ENCODE measurements at places on chromosomes 11 and 22. TPM values are rescaled to one million over a fixed set of nuclear protein-coding genes. Genes with fewer than 3 reads are reported as not detected.

DNA sequence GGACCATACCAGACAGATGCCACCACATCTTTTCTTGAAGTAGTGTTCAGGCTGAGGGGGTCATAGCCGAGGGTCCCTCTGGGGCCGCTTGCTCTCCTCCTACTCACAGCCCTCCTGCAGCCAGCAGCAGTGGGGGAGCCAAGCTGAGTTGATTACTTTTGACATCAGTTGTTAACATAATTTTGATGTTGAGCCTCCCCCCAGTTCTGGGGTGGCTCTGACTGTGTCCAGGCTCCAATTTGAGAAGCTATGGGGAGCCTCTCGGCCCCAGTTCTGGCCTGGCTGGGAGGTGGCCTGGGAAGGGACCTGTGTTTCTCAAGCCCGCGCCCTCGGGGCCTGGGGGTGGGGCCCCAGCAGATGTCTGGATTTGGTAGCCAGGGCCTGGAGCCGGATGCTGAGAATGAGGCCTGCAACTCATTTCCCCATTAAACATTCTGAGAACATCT is 47.9 kb downstream of the KCNQ1OT1 start:
- no peak for DNase-seq

DNA sequence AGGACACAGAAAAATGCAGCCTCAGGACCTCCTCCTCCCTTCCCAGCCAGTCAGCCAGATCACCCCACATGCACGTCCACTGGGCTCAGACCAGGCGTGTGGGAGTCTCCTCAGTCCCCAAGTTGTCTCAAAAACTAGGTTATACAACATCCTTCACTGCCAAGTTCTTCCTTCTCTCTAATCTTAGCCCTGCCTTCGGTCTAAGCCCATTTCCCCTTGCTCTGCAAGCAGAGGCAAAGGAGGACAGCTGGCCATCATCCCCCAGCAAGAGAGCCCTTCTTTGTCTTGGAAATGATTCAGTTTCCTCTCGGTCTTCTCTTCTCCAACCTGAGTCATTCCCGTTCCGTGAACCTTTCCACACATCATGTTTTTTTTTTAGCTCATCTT is 14.0 kb upstream of the NRGN start:
- DNase-seq: no peak

NCAPH2 gene
- total RNA-seq: 33.4 TPM

GRCh38 chr11:116990061-116990473 is 108.2 kb downstream of the SIK3 start:
- DNase-seq: no peak

TPBGL gene
- total RNA-seq: 0.12 TPM

DNA sequence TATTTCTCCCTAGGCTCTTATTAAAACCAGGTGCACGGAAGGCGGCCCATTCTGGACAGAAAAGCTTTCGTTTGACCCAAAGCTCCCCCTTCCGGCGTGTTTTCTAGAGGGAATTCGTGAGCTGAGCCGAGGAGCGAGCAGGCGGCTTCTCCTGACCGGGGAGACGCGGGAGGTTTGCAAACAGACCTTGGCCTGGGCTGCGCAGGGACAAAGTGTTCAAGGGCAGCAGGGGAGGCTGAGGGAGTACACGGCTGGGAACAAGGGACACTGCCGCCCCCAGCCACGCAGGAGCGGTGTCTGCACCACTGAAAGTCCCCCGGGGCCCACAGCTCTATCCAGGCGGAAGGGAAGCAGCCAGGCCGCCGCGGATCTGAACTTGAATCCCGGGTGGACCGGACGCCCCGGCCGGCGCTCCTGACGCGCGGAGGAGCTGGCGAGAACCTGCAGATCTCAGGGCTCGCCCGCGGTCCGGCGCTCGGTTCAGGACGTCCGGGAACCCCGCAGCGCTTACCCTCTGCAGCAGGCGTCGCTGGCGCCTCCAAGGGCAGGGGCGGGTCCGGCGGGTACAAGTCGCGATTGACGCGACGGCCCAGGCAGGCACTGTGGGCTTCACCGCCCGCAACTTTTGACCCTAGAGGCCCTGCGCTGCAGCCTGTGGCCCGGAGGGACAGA is 101.9 kb downstream of the WT1 start:
- peak; percentile 73 for DNase-seq

GRCh38 chr22:38189104-38189503 is 7.5 kb upstream of the PLA2G6 start:
- no peak for DNase-seq

- no peak for DNase-seq
These were observed 429 bp downstream of the VEGFB start for GRCh38 chr11:64234647-64235379.

GPR83 gene
- total RNA-seq: not detected

PDE2A gene
- 34.2 TPM for total RNA-seq

- DNase-seq: peak; percentile 79
These were observed 197.2 kb upstream of the PITPNB start for GRCh38 chr22:28116219-28116673.

DNA sequence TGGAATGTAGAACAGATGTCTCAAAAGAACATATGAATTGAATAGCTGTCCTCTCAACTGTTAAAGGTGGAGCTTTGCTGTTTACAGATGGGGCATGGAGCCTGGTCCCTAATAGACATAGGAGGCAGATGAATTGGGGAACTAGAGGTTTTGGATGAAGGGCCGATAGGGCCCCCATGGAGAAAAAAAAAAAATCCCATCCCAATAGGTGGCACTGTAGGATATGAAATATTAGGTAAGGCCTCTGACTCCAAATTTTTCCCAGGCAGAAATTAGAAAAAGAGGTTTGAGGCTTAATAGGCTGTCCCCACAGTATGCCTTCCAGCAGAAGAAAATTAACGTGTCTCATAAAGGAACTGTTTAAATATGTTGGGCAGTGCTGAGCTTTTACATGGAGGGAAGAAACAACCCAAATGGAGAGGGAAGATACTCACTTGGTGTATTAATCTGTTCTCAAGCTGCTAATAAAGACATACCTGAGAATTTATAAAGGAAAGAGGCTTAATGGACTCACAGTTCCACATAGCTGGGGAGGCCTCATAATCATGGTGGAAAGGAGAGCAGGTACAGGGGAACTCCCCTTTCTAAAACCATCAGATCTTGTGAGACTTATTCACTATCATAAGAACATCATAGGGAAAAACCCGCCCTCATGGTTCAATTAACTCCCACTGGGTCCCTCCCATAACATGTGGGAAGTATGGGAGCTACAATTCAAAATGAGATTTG is 30.1 kb upstream of the TMEM45B start:
- no peak for DNase-seq

DEAF1 gene
- total RNA-seq: 15.5 TPM

DEFB131B gene
- not detected for total RNA-seq

CREBZF gene
- 13.6 TPM for total RNA-seq

- DNase-seq: peak; percentile 84
These were observed 28.3 kb upstream of the USP47 start for GRCh38 chr11:11813288-11813962.

DNA sequence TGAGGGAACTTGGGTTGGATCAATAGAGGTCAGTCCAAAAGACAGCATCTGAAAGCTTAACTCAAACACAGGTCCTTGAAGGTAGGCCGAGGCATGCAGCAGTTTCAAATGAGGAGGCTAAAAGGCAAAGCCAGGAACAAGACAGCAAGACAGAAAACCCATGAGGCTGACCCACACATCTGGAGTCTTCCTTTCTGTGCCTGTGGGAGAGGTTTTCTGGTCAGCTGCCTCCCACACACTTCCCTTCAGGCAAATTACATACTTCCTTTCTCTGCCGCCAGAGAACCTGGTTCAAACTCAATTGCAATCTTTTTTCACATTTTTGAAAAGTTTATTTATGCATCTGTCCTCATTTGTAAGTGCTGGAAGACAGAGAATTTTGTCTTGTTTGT is 29.8 kb upstream of the CRTAM start:
- no peak for DNase-seq

- no peak for DNase-seq
These were observed 96.9 kb upstream of the CTSC start for GRCh38 chr11:88434333-88434976.

GRCh38 chr11:11583801-11584529 is 37.8 kb downstream of the GALNT18 start:
- peak; percentile 13 for DNase-seq

DNA sequence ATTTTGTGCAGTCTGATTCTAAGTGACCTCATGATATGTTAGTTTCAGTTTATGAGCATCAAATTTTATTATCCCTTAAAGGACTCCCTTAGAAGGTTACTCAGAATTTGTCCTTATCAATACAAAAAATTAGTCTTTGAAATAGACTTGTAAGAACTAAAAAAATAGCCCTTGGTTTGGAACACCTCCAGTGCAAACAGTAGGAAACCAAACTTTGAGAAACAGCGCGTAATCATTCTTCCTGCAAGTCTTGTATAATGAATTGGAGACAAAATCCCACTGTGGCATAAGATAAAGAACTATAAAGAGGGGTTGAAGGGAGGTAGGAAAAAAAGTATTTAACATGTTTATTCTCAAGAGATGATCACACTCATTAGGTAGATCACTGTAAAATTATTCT is 10.8 kb upstream of the MSANTD4 start:
- no peak for DNase-seq

DNA sequence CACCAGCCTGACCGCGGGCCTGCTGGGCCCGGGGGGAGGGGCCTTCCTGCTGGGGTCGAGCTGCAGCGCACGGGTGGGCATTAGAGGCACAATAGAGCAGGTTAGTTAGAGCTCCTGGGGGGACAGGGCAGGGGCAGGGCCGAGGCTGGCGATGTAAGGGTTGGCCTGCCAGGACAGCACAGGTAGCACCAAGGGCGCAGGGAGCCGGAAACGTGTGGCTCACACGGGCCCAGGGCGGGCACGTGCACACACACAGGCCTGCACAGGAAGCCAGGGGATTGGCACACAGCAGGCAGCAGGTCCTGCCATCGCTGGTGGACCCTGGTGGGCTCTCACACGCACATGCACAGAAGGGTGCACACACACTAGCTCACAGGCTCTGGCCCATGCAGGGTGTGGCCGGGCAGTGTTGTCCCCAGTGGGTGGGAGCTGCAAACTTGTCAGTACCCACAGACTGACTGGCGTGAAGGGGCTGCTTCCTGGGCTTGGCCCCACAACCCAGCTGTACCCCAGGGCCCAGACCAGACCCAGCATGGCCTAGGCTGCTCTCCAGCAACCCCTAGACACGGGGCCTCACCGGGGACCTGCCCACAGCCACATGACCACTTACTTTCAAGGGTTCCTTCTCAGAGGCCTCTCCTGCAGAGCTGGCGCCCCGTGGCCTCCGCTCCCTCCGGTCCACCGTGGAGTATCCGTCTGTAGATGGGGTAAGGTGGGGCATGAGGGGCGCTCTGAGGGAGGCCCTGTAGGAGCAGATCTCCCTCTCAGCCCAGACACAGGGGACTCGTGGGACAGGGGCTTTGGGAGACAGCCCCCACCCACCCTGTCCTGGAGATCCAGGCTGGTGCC is 29.9 kb upstream of the TXNRD2 start:
- no peak for DNase-seq

- DNase-seq: peak; percentile 69
These were observed 10.7 kb downstream of the FAM118A start for GRCh38 chr22:45320357-45320976.

DNA sequence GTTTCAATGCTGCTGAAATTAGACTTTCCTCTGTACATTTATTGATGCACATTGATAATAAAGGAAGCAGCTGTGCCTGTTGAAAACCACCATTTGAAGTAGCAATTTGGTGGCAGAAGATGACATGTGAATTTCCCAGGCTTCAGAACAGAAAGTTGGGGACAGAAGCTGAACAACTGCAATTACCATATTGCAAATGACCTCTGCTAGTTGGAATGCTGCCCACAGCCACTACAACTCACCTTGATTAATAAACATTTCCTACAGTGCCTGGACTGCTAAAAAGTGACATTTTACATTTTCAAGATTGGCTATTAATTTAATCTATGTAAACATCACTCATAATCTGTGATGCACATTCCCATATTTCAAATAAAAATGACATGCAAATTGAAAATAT is 208.6 kb downstream of the LUZP2 start:
- no peak for DNase-seq

DNA sequence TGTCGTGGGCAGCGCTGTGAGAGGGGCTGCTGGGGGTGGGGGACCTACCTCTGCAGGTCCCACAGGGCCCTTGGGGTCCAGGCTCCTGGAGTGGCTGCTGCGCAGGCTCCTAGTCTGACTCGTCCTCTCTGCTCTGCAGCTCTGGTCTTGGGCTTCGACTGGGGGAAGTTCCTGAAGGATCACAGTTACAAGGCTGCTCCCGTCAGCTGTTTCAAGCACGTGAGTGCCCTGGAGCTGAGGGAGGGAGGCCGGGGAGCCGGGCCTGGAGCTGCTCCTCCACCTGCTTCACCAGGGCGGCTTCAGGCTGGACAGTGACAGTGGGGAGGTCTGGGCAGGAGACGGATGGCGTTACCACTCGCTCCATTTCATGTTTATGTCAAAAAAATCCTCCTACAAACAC is 11.9 kb downstream of the L3MBTL2 start:
- no peak for DNase-seq

GRCh38 chr22:48581205-48581766 is 1246.4 kb downstream of the BRD1 start:
- DNase-seq: no peak

DNA sequence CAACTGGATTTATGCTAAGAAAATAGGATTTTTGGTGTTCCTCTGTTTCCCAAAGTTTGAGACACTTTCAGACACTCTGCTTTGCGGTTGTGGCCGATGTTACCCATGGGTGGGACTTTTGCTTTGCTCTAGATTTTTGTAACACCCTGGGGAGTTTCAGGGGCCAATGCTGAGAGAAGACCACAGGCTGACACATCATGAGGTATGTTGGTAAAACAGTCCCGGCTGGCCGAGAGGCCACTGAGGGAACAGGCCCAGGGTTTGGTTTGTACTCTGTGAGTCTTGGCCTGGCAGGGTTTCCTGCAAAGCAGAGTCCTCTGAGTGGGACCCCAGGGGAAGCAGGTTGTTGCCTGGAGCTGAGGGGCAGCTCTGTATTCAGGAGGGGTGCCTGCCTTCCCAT is 78.5 kb upstream of the PITPNB start:
- DNase-seq: no peak

DNA sequence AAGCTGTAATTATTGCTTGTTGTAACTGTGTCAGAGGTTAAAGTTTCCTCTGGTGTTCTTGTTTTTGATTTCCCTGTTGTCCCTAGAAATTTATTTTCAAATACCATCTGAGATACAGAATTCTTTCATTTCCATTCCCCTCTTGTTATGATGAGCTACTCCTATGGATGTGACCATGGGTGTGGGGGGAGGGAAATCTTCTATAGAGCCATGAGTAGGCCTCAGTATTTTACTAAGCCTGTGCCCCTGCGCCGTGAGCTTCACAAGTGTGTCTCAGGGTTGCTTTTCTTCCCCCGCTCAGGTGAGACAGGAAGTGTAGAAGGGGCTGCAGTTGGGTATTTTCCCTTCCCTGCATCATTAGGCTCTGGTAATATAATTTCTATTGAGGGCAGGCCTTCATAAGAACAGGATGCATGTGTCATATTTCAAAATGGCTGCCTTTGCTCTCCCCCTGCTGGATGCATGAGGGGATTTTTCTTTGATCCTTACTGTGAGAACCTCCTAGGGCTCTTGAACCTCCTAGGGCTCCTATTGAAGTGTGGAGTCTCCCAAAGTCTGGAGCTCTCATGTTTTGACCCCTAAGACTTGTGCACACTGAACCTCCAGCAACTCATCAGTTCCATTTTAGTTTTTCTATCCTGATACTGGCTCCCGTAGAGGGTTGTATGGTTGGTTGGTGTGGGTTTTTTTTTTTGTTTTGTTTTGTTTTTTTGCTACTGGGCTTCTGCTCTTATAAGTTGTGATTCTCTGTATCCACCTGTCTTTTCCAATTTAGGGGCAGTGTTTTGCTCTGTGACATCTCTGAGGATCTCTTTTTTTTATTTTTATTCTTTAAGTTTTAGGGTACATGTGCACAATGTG is 658.2 kb downstream of the NTM start:
- DNase-seq: peak; percentile 74

GRCh38 chr11:83682611-83682973 is 396.4 kb upstream of the CCDC90B start:
- no peak for DNase-seq

- no peak for DNase-seq
These were observed 573.9 kb upstream of the CADM1 start for GRCh38 chr11:116078101-116078591.

HBB gene
- 1,650 TPM for total RNA-seq
